ENCODE measurements at places on chromosomes 1 and 21. TPM values are rescaled to one million over a fixed set of nuclear protein-coding genes. Genes with fewer than 3 reads are reported as not detected.

GRCh38 chr21:21241391-21241790 lies 243.2 kb downstream of the NCAM2 start:
- DNase-seq: no peak

DNA sequence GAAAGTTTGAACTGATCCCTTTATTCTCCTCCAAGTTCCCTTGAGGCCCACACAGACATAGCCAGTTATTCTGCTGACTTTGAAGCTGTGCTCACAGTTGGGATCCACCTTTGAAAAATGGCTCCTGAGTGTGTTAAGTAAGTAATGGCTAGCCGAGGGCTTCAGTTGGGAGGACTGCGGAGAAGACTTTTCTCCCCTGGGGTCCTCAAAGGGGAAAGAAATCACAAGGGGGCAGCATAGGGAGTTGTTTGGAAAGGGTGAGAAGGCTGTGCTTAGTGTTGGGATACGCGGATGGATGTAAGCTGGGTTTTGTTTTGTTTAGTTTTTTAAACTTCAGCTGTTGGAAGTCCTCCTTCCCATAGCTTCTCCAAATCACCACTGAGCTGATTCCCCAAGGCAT lies 8.3 kb downstream of the PGM1 start:
- DNase-seq: no peak

- DNase-seq: peak; percentile 18
These were observed 48.1 kb downstream of the LHX9 start for GRCh38 chr1:197965132-197965840.

- peak; percentile 82 for DNase-seq
These were observed 389.7 kb downstream of the NTNG1 start for GRCh38 chr1:107530543-107530942.

DNA sequence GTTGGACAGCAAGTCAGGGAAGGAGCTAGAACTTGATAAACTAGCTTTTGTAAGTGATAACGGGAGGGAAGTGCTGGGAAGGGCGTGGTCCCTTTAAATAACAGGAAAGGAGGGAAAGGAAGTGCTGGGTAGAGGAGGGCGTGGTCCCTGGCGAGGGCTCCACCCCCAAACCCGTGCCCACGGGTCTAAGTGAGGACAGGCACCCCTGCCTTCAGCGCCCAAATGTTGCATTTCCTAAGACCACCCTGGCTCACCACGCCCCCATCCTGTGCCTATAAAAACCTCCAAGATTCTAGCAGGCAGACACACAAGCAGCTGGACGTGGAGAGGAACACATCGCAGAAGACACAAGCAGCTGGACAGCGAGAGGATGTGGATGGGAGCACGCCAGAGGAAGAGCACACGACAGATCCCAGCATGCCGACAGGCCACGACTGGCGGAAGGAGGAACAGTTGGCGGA lies 58.5 kb downstream of the PALMD start:
- DNase-seq: no peak

PTPRC gene
- total RNA-seq: 0.11 TPM

TBCE gene
- total RNA-seq: 41.0 TPM

LRRN2 gene
- 9.0 TPM for total RNA-seq

GRIK3 gene
- not detected for total RNA-seq

FCRL4 gene
- not detected for total RNA-seq

Measured in PC-3 (cell line).